ENCODE measurements at places on chromosomes 3 and 15. TPM values are rescaled to one million over a fixed set of nuclear protein-coding genes. Genes with fewer than 3 reads are reported as not detected.

Gene SERINC4
- not detected for total RNA-seq

Gene PLA2G4E
- total RNA-seq, result not detected

Gene TCTA
- total RNA-seq, result 21.3 TPM

Gene SGO1
- not detected for total RNA-seq

Gene BDH1
- total RNA-seq, result 20.2 TPM

Gene POMGNT2
- 13.0 TPM for total RNA-seq

Gene ZDHHC19
- total RNA-seq, result not detected

Gene GHRL
- total RNA-seq, result not detected

Gene SLC35G2
- 9.1 TPM for total RNA-seq

Gene KCNAB1
- 2.2 TPM for total RNA-seq

Gene CKMT1B
- total RNA-seq, result 2.8 TPM

Gene SH2D7
- not detected for total RNA-seq

Gene B4GALT4
- total RNA-seq, result 21.3 TPM

DNA sequence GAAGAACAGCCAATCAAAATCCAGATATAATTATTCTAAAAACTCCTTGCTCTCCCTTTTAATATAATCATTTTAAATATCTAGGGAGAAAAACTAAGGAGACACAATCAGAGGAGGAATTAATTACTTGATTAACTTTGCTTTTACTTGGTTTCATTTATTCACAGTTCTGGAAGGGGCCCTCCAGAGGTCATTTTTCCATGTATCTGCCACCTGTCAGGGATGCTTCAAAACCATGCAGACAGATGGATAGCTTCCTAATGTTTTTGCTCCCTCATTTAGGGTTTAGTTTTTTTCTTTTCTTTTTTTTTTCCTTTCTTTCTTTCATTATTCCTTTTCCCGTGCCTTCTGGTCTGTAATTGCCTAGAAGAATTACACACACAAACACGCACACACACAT, 438.1 kb upstream of the ARPP21 start:
- DNase-seq, result no peak

DNA sequence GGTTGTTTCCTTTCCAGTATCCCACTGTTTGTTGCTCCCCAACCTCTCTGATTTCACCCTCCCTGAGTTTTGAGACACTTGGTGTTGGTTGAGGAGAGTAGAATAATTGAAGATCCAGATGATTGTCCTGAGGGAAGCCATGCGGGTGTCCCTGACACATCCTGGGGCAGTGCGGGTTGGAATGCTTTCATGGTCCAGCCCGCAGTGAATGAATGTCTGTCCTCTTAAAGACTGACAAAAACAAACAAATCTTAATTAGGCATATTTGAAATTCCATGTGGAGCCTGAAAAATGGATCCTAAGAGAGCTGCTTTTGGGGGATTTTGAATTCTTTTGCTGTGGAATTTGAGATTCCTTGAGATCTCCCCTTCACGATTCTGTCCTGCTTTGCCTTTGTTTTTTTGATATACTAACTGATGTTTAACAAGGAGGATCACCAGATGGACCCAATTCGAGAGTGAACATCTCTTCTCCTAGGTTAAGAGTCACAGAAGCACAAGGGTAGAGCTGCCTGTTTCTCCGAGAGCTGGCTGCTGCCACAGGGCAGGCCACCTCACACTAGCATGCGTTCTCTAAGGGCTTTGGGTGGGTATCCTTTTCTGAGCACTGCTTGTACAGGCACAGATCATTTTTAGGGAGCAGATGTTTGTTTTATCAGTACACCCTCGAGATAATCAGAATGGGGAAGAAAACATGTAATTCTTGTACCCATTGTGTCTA, 47.4 kb downstream of the GPR171 start:
- no peak for DNase-seq

DNA sequence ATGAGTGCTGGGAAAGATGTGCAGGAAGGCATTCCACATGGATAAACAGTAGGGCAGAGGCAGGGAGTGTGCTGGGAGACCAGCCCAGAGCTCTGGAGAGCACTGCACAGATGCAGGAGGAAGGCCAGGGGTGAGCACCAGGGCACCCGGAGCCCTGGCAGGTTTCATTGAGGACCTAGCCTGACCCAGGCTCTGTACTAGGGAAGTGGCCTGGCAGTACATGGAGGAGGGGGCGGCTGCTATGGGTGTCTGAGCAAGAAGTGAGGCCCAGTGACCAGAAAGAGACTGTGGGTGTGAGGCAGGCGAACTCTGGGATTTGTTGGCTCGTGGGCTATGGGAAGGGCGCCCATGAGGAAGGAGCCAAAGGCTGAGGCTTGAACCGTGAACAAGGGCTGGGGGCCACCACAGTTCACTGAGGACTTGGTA, 139.1 kb downstream of the DNAJB8 start:
- no peak for DNase-seq

- DNase-seq, result no peak
Observed at GRCh38 chr15:57861815-57862586, 155.5 kb downstream of the POLR2M start.

DNA sequence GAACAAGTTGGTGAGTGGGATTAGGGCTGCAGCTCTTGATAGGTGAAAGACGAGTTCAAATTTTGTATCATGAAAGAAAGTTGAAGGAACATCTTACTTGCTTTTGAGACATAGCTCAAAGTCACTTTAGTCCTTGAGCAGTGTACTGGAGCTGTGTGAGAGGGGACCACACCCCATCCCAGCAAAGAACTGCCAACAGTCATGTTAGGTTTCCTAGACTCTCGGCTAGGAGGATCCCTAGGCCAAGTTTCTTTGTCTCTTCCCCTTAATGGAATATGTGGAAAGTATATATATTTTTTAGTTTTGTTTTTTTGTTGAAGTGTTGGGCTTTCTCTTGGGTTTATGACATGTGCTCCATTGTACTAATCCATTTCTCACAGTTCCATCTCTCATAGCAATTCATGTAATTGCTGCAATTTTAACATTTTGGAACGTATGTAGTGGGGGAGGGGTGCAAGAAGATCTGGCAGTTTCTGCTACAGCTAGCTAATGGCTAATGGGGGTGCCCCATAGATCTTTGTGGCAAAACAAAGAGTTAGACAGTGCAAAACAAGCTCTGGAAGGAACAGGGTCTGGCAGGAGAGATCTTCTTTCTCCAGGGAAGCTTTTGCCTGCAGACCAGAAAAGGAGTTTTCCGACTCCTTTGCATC, 25.1 kb downstream of the TLNRD1 start:
- DNase-seq, result no peak

DNA sequence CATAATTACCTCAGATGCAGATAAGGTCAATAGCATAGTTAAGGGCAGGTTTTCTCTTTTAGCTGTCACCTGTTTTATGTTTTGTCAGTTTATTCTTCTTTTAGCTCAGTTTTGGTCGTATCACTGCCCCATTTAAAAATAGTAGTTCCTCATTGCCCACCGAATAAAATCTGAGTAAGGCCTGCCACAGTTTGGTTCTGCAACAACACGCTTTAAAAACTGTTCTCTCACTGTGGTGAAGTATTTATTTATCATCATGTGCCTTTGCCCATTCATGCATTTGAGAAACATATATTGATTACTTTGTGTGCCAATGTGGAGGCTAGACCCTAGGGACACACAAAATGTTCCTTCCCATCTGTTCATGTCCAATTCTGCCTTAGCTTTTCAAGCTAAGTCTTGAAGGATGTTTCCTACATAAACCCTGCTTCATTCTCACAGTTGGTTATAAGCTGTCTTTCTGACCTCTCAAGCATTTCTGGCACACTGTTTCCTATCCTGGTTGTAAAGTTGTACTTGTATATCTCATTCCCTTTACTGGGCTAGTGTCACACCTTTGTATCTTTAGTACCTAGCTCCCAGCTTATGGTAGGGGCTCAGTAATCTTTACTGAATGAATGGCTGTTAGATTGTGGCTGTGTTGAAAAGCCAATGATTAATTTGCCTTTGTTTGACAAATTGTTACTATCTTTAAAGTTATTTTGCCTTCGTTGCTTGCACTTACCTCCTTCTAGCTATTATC, 23.9 kb downstream of the AKAP13 start:
- DNase-seq, result no peak

DNA sequence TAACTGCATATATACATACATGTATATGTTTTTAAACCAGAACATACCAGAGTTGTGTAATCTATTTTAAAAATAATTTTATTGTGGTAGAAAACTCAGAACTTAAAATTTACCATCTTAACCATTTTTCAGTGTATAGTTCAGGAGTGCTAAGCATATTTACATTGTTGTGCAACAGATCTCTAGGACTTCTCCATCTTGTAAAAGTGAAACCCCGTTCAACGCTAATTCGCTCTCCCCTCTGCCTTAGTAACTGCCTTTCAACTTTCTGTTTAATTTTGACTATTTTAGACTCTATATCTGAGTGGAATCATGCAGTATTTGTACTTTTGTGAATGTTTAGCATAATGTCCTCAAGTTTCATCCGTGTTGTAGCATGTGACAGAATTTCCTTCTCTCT, 51.8 kb upstream of the SSR3 start:
- DNase-seq, result no peak

DNA sequence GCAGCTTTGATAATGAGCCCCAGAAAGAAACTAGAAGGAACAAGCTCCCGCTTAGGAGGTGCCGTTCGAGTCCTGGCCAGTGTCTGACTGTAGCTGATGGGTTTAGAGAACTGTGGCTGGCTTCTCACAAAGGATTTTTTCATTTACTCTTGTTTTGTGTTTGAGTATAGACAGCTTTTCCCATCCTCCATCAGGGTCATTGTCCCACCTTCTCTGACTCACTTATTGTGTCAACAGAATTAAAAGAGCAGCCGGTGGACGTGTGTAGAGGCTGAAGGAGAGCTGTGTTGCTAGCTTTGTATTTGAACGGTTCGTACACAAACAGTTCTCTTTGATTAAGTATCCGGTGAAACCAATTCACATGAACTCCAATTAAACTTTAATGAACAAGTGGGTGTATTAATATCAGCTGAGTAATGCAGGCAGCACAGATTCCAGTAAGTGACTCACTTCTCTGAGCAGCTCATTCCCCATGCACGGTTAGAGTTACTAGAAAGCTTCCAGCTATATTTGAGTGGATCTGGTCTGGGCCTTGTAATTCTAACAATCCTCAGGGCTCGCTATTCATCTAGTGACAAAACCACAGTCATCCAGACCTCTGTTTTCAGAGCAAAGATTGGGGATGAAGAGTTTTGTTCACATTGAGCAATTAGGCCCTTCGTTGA, 141.0 kb downstream of the LPP start:
- no peak for DNase-seq

GRCh38 chr3:150583028-150583427, 20.1 kb upstream of the SELENOT start:
- no peak for DNase-seq

DNA sequence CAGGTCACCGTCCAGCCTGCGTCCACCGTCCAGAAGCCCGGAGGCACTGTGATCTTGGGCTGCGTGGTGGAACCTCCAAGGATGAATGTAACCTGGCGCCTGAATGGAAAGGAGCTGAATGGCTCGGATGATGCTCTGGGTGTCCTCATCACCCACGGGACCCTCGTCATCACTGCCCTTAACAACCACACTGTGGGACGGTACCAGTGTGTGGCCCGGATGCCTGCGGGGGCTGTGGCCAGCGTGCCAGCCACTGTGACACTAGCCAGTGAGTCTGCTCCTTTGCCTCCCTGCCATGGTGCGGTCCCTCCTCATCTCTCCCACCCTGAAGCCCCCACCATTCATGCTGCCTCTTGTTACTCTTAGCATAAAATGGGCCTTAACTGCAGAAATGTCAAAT, 39.2 kb downstream of the BOC start:
- no peak for DNase-seq

- DNase-seq, result no peak
Observed at GRCh38 chr3:77370413-77370812, 330.5 kb downstream of the ROBO2 start.

- no peak for DNase-seq
Observed at GRCh38 chr3:187986514-187986934, 167.4 kb upstream of the LPP start.

DNA sequence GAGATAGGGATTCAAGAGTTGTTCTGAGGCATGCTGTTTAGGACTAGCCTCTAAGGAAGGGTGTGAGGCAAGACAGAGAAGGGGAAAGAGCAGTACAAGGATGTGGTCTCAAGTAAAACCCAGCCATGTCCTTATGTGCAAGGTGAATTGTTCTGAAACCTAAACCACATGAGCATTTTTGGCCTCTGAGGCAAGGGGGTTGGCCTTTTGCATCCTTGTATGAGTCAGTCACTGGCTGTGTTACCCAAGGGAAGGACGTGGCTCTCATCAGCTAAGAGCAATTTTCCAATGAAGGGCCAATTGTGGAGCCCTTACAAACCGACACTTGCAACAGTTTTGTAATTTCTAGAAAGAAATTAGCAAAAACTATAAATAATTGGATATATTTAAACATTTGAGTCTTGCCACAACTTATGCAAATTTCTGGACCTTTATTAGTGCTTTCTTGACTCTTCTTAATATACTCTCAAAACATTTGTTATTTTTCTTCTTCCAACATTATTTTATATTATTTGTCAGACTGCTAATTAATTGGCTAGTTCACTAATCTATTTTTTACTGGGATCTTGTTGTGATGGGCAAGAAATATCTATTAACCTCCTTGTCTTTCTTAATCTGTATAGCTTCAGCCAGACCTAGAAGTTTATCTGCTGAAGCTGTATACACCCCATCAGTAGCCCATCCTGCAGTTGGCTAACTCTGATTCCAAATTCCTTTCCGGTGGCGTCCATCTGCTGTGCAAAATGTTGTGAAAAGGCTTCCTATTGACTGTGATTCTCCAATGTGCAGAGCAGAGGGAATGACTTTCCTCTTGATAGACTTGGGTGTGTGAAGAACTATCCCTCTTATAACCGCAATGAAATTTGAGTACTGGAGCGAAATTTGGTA, 97.7 kb upstream of the P2RY1 start:
- no peak for DNase-seq

DNA sequence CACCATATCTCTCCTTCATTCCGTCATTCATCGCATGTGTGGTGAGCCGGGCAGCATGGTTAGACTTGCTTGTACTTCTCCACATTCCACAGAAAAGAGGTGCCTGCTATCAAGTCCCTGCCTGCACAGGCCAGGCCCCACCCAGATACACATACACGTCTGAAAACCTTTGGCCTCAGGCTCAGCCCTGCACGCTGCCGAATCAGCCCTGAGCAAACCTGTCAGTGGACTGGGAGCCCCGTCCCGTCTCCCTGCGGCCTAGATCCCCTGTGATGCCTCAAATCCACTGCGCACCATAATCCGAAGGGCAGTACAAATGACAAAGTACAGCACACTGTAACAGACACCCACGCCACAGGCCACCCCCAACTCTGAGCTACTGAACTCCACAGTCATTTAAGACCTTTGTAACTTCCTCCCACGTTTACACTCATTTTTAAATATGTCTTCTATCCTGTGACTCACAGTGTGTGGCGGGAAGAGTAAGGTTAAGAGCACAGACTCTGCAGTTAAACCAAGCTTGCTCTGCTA, 67.1 kb downstream of the MB21D2 start:
- no peak for DNase-seq

GRCh38 chr3:98712726-98713125, 50.4 kb upstream of the ST3GAL6 start:
- DNase-seq, result no peak

DNA sequence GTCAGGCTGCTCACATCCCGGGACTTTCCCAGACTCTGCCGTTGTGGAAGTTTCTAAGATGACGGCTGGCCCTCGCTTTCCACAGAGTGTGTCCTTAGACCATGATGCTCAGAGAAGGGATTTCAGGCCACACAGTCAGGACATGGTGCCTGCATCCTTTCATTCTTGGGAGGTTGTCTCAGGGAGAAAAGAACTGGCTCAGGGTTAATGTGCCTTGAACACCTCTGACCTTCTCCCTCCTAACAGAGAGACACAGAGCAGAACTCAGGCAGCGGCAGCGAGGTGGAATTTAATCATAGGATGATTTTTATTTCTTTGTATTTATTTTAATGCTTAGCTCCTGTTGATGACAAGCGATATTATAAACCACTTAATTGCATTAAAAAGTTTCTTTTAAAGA, 96.9 kb upstream of the ATP2B2 start:
- DNase-seq, result no peak

GRCh38 chr15:51801391-51801835, 28.0 kb upstream of the TMOD3 start:
- no peak for DNase-seq
